ENCODE measurements at places on chromosomes 7 and 10.

GRCh38 chr10:61964949-61965702, 63.6 kb downstream of the ARID5B start:
- DNase-seq, result no peak

- DNase-seq, result no peak
These were observed 263.9 kb upstream of the FZD1 start for GRCh38 chr7:90999989-91000979.

GRCh38 chr10:95508730-95509129, 52.4 kb downstream of the SORBS1 start:
- no peak for DNase-seq

- no peak for DNase-seq
These were observed 12.9 kb upstream of the CDK6 start for GRCh38 chr7:92849322-92849721.

GRCh38 chr7:18509481-18509880, 13.9 kb downstream of the HDAC9 start:
- DNase-seq, result no peak

DNA sequence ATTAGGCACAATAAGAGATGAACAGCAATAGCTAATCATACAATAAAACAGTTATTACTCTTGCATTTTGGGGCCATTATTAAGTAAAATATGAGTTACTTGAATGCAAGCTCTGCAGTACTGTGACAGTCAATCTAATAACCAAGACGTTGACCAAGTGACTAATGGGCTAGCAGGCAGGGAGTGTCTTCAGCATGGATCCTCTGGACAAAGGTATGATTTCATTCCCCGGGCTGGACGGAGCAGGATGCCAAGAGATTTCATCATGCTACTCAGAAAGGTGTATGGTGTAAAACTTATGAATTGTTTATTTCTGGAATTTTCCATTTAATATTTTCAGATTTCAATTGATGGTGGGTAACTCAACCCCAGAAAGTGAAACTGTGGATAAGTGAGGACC, 80.9 kb downstream of the SHH start:
- no peak for DNase-seq

- no peak for DNase-seq
These were observed 209.6 kb downstream of the PTPRN2 start for GRCh38 chr7:158377800-158378623.

DNA sequence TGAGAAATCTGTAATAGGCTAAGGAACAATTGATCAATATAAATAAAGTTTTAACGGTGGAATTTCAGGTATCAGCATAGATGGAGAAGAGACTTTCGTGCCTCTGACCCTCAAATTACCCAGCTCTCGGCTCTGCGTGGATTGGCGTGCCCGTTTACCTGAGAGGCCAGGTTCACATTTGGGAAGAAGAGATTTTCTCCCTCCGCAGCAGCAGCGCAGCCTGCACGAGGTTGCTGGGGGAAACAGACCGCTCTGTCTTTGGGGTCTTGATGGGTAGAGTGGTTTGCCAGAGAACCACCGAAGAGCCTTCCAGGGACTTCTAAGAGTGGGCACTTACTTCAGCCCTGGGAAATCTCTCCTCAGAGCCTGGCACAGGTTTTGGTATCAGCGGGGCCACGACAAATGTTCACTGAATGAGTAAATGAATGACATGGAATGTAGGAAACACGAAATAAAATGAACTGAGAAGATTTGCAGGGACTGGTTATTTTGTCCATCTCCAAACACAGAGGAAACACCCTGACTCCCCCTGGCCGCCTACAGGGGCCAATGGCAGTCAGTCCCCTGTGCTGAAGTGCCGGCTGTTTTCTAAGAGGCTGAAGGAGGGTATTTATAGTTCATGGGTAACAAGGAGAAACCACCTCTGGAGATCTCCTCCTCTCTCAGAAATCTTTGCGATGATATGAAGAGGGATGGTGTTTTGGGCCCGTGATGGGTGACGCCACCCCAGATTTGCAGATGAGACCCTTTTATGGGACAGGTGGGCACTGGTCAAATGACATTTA, 338.5 kb downstream of the ADARB2 start:
- DNase-seq, result no peak

- DNase-seq, result no peak
These were observed 1132.0 kb upstream of the LRRTM3 start for GRCh38 chr10:65793738-65794425.

DNA sequence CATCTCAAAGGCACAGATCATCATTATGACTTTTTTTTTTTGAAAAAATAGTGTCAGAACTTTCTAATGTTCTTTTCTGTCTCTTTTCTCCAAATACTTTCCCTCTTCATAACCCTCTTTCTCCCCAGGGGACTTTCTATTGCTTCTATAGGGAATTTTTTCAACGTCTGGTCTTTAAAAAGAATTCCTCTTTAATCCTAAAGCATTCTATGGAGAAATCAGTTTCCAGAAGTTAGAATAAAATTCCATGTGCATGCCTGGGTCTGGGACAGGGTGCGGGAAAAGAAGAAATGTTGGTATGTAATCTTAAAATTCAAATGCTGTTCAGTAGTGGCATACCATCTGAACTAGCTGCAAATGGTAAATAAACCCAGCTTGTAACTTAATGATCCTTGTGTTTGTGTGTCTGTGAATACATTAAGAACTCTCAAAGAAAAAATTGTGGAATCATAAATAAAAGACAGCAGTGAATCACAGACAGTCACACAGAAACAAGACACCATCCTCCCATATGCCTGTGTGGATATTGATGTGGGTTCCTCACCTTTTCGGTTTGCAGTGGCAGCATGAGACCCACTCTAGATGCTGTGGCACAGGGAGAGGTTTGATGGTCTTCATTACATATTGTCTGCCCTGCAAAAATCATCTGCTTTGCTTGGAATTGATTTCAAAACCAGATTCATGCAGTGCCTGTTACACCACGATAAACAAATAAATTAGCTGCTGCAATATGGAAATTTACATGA, 374.7 kb upstream of the NRP1 start:
- no peak for DNase-seq

- no peak for DNase-seq
These were observed 381.0 kb upstream of the TPK1 start for GRCh38 chr7:145216866-145217265.

DNA sequence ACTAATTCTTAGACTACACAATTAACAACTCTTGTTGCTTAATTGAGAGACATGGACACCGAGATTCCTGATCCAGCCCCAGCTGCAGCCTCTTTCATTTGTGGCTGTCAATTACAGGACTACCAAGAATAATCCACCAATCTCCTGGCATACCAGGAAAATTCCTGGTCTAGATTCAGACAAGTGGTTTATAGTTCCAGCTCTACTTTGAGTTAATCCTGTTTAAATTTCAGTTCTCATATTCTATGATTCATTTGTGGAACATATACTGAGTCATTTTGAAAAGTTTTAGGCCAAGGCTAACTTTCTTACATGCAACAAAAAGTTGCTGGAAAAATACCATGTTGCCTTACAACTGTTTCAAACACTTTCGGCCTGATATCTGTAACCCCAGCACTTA, 253.5 kb downstream of the MAGI2 start:
- DNase-seq, result no peak

GRCh38 chr7:53624356-53624755, 588.9 kb downstream of the POM121L12 start:
- DNase-seq, result no peak

DNA sequence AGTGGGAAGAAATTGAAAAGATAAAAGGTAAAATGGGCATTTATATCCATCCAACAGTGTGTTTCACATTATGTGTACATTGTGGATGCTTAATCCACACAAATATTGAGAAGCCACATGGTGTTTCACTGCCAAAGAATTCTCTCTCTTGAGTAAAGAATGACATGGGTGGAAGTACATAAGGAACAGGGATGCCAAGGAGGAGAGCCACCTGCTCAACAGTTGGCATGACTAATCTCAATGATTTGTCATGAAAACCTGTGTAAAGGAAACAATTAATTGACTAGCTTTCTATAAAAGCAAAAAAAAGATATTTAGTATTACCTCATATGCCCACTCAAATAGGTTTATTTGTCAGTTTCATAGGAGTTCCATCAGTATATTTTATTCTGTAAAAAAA, 43.1 kb downstream of the MAGI2 start:
- no peak for DNase-seq

DNA sequence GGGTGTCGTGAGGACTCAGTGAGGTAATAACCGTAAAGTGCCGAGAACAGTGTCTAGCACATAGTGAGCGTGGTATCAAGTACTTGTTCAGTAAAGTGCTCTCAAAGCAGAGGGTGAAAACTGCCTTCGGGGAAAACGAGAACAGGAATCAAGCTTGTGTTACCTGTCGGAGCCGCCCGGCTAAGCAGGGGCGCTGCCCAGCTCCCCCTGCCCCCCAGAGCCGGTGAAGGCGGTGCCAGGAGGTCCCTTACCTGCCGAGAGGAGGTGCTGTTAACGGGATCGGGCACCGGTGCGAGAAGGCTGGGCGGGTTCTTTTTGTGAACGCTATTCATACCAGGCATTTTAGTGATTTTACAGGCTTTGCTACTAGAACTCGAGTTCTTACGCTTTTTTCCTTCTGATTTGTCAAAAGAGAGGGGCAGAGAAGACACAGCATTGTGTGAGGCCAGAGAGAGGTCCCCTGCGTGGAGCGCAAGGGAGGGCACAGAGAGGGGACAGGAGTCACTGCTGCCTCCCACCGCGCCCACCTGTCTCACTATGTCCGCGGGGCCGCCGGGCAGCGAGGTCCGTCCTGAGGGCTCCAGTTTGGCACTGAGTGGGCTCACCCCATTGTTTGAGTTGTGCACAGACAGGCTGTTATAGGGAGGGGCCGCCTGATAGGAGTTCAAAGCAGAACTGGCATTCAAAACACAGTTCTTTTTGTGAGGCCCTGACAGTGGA, 32.5 kb upstream of the EFCAB10 start:
- DNase-seq, result no peak

DNA sequence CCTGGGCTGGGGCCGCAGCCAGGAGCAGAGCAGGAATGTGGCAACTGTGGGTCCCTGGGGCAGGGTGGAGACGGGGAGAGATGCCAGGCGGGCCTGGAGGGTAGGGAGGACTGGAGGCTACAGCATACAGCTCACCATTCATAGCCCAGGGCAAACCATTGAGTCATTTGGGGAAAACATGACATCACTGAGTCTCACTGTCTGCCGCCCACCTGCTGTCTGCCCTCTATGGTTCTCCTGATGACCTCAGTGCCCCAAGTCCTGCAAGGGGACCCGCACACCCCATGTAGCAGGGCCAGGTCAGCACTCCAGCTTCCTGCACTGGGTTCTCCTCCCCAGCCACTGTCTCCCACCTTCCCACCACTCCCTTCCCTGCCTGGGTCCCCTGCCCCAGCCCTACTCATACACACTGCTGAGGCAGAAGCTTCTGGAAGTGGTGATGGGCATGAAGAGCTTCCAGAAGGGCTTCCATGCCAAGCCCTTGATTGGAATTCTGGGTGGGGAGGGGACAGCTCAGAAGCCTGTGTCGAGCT, 10.4 kb downstream of the CHST3 start:
- no peak for DNase-seq

DNA sequence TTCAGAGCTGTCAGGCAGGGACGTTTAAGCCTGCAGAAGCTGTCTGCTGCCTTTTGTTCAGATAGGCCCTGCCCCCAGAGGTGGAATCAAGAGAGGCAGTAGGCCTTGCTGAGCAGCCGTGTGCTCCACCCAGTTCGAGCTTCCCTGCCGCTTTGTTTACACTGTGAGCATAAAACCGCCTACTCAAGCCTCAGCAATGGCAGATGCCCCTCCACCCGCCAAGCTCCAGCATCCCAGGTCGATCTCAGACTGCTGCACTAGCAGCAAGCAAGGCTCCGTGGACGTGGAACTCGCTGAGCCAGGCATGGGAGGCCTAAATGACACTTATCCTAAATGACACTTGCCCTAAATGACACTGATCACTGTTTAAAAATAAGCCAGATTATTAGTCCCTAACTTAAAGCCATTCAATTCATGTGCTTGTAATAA, 6.8 kb upstream of the ASB15 start:
- DNase-seq, result no peak

DNA sequence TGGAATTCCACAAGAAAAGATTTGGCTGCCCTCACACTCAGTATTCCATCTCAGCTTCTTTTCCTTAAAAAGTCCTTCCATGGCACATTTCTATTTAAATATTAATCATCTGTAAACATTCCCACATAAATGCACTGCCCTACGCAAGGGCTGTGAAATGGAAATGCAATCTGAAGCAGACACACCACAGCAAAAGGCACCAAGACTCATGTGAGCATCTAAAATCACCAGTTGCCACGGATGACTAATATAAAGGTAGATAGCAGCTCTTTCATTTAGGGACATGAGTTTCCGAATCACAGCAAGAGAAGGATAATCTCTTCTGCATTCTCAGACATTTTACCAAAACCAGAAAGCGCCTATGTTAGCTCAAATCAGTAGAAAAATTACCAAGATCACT, 31.6 kb downstream of the COA1 start:
- DNase-seq, result no peak

DNA sequence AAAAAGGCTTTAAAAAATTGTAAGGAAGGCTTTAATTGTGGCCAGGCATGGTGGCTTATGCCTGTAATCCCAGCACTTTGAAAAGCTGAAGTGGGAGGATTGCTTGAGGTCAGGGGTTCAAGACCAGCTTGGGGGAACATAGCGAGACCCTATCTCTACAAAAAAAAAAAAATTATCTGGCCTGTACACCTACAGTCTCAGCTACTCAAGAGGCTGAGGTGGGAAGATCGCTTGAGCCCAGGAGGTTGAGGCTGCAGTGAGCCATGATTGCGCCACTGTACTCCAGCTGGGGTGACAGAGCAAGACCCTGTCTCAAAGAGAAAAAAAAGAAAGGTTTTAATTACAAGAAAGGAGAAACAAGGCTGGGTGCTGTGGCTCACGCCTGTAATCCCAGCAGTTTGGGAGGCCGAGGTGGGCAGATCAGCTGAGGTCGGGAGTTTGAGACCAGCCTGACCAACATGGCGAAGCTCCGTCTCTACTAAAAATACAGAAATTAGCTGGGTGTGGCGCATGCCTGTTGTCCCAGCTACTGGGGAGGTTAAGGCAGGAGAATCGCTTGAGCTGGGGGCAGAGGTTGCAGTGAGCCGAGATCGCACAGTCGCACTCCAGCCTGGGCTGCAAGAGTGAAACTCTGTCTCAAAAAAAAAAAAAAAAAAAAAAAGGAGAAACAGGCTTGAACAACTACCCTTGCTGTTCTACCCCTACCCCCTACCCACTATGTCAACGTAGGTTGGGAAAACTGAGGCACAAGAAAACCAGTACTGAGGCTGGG, 83.7 kb downstream of the CARD11 start:
- DNase-seq, result no peak

DNA sequence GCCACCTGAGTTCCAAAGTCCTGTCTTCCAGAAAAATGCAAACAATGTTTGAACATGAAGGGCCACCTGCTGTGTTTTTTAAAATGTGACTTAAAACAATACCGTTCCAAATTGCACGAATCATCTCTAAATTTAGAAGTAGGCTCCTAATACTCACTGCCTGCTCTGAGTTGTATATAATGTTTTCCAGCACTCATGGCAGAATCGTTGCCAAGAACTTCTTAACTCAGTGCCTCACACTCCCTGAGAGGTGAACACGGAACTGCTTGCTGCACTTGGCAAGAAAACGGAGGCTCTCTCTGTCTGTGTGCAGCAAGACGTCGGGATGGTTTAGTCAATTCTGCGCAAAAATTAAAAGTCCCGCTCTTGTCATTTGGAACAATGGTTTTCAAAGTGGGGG, 757.3 kb upstream of the AUTS2 start:
- no peak for DNase-seq

Measured in activated CD8-positive, alpha-beta T cell treated with anti-CD3 and anti-CD28 coated beads, Interleukin-2, amount 10 ng/mL, durations not matched to agents 7 days and 5 days (primary cell).